ENCODE measurements at places on chromosomes 11 and 22.

DNA sequence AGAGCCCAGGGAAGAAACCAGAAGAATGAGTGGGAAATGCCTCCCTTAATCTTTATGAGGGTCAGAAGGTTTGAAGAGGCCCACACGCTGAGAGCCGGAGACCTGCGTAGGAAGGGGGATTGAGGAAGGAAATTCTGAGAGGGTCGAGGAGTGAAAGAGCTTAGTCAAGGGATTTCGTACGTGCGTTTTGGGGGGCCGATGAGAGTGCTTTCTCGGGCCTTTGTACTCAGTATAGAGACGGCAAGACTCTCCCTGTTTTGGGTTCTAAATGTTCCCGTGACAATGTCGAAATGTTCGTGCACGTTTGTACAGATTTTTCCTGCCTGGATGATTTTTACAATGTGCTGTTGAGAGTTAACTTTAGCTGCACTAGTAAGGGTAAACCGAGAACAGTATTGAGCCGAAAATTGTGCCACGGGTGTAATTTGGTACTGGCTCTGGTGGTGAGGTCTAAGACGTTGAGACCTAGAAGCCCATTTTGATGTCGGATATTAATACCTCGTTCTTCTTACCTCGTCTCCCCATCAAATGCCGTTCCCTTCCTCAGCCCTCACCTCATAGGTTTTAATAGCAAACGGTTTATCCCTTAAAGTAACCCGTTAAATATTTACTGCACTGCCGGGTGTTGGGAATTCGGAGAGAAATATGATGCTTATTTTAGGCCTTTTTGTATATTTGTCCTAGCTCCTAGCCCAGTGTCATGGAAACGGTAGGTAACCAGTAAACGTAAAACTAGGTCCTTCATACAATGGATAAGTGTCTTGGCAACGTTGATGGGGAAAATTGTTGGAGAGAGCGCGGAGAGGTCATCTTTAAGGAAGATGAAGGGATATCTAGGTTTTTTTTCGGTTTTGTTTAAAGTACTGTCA lies 734 bp downstream of the C11orf58 start:
- DNase-seq, result no peak

DNA sequence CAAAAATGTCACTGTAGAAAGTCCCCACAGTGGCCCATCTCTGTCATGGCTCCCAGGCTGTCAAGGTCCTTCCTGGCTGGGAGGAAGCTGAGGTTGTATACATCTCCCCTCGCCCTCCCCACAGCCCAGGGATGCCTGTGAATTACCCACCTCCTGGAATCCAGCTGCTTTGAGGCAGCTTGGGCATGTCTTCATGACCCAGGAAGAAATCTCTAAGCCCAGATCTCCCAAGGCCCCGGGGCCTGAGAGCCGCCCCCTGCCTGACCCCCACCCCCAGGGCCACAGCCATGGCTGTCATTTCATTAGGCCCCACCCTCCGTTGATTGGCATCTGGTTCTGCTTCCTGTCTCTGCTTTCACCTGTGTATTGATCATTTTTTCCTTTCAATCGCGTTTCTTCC lies 207.5 kb downstream of the TBC1D22A start:
- DNase-seq, result no peak

GRCh38 chr11:130071211-130071712 lies 1.6 kb downstream of the APLP2 start:
- no peak for DNase-seq

DNA sequence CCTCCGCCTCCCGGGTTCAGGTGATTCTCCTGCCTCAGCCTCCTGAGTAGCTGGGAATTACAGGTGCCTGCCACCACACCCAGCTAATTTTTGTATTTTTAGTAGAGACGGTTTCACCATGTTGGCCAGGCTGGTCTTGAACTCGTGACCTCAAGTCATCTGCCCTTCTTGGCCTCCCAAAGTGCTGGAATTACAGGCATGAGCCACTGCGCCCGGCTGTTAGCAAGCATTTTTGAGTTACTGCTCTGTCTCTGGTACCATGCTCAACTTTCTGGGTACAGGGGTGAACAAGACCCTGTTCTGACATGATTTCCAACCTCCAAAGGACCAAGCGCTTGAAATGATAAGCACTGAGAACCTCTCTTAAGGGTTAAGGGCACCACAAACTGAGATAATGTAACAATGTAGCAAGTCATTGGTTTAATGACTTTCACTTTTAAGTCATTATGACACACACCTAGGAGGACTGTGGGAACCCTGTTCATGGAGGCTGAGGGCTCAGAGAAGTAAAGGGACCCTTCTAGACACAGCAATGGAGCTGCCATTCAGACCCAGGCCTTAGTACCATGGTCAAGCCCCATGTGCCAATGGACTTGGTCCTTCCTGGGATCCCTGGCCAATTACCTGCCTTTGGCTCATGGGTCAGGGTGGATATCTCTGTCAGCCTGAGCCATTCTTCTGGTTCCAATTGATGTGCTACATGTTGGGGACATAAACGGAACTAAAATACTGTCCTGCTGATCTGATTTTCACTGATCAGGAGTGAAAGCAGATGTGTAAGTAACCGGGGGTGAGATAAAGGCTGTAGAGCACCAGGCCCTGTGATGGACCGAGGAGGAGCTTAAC lies 11.6 kb downstream of the SLC3A2 start:
- no peak for DNase-seq

GRCh38 chr11:134333312-134333711 lies 1.5 kb downstream of the GLB1L2 start:
- no peak for DNase-seq

DNA sequence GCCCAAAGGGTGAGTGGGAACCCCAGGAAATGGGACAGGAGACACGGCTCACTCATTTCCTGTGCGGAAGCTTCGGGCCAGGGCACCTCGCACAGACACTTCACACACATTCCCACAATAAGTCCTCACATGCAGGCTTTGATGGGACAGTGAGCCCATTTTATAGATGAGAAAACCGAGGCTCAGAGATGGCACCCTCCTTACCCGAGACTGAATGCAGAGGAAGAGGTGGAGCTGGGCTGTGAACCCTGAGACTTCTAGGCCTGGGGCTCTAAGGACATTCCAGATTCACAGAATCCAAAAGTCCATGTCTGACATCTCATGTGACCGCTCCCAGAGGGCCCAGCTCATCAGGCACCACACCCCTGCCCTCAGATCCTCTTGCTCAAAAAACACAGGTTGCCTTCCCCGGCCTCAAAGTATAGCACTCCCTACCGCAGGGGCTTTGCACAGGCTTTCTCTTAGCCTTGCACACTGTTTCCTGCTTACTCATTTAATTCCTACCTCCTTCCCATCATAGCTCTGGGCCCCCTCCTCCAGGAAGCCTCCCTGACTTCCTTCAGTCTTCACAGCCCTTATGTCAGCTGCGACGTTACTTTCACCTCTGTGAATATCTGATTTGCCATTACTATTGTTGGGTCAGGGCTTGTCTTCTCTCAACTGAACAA lies 57.1 kb upstream of the TCF20 start:
- DNase-seq, result no peak

DNA sequence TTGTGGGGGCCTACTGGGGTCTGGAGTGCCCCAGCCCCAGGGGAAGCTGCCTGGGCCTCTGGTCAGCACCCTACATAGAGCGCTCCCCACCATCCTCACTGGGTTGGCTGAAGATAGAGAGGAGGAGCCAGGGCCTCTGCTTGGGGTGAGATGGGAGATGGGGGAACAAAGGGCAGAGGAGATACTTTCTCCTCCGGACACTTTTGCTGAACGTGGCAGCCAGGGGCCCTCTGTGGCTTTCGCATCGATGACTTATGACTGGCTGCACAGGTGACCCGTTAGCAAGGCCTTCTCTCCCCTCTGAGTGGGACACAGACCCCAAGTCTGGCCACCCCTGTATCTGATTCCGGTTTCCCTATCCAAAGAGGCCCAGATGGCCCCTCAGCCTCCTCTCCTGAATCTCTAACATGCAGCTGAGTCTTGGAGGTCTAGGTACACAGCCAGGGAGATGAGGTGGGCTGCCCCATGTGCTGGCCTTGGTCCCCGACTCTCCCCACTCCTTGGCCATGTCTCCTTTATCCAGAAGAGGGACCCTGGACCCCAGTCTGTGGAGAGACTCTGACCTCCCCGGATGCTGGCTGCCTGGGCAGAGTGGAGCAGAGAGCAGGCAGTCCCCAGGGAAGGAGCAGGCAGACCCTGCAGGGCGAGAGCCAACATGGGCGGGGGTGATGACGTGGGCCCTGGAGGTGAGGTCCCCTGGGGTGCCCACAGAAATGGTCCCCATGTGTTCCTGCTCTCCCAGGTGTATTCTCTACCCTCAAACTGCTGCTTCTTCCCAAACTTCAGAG lies 59.3 kb upstream of the NECTIN1 start:
- DNase-seq, result no peak

GRCh38 chr11:42337786-42338455 lies 878.5 kb upstream of the LRRC4C start:
- DNase-seq, result no peak

DNA sequence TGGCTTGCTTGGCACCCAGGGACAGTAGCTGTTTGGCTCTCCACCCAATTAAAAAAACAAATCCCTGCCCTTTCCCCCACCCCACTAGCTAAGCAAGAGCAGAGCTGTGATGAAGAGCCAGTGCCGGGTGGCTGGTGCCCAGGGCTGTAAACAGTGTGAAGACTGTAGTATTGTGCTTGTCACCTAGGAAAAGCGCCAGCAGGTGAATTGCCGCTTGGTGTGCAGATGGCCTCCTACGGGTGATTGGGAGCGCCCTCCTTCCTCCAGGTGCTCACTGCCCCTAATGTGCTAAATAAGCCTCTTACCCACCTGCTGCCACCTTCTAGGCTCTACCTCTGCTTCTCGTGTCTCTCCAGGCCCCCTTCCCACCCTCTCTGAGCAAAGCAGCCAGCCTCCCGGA lies 18.4 kb upstream of the RAPSN start:
- no peak for DNase-seq

- DNase-seq, result no peak
Measured at GRCh38 chr22:49453771-49454170, 373.9 kb downstream of the BRD1 start.

- no peak for DNase-seq
Measured at GRCh38 chr11:73810637-73811036, 23.0 kb downstream of the MRPL48 start.

DNA sequence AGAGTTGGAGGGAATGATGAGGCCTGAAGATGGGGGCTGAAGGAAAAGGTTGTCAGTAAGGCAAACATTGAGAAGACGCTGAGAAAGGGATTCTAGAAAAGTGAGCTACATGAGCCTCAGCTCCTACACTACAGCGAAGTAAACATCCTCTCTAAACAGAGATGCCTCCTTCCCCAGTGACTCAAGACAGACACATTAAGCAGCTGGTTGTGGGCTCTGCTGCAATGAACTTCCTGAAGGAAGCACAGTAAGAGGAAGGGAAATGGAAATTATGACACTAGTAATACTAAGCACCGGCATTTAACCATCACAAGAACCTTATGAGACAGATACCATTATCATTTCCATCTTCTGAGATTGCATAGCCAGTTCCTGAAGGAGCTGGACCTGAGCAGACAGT lies 190.5 kb downstream of the C11orf87 start:
- no peak for DNase-seq

DNA sequence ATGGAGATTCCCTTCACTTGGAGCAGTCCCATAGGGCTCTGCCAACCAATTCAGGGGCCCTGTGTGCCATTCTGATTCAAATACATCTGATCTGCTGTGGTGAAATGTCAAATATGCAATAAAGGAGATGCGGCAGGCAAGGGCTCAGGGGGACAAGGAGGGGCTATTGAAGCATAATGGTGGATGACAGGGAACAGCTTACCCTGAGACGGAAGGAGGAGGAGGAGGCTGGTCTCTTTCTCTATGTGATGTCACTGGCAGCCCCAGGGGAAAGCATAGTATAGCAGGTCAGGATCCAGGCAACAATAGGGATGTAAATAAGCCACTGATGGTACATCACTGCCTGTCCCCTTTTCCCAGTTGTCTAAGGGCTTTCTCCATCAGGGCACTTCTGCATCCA lies 350.9 kb upstream of the SYN3 start:
- DNase-seq, result no peak

DNA sequence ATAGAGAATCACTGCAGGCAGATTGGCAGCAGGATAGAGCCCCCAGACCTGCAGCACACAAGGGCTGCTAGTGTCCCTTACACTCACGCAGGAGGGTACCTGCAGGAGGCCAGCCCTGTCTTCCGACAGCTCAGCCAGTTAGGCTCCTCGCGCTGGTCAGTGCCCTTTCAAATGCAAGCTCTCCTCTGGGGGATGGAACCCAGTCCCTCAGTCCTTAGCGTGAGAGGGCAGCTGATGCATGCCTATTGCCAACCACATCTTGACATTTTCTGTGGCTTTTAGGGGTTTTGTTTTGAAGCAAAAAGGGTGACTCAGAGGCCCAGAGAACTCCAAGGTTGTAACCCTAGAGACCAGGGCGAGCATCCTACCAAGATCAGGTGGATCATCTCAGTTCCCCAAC lies 40.0 kb downstream of the WNT11 start:
- DNase-seq, result no peak

- no peak for DNase-seq
Measured at GRCh38 chr11:68825571-68825970, 16.1 kb downstream of the CPT1A start.

GRCh38 chr11:5036669-5037068 lies 9.7 kb upstream of the OR52J3 start:
- DNase-seq, result no peak

DNA sequence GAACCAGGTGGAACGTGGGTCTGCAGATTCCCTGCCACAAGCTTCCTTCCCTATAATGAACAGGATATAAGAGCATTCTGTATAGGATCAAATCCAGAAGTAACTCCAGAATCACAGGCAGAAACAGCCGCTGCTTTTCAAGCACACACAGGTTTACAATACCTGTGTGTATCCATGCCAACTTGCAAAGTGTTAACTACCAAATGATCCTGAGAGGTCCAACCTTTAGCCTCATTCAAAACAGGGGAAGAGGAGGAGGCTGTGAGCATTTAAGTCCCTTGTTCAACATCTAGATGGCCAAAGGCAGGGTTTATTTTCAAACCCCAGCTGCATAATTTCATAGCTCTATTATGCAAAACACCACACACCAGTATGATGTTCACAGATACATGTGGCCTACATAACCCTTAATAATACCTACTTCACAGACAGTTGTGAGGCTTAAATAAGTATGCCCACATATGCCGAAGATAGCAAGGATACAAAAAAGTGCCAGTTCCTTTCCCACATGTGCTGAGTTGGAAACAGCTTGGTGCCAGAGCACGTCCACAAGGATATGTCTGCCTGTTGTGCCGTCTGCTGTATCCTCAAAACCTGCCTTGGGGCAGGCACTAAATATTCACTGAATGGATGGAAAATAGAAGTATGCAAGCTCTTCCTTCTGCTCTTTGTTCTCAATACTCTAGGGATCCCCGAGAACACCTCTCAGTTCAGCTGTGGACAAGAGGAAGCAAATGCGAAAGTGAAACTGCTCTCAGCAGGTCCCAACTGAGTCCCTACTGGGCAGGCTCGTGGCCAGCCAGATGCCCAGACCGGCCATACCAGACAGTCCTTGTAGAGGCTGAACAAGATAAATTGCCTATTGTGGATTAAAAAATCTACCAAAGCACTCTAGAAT lies 66.8 kb downstream of the LARGE1 start:
- DNase-seq, result no peak

DNA sequence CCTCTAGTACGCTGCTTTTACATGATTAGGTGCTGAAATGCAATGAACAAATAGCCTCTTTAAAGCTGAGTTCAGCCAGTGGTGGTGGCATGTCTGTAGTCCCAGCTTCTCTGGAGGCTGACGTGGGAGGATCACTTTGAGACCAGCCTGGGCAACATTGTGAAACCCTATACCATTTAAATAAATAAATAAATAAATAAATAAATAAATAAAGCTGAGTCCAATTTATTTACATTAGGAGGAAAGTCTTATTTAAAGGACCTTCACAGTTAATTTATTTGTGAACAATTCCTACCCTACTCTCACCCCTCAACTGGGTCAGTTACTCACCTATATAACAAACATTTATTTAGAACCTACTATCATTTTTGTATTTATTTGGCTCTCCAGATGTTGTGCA lies 4.8 kb upstream of the CHRDL2 start:
- DNase-seq, result no peak

Measured in left forelimb (tissue), 1 donor.